Hypothalamus (tissue), 51 donors: ENCODE measurements at places on chromosomes 5 and 9.

- DNase-seq = no peak
Observed at GRCh38 chr9:34254966-34255825, 73.9 kb downstream of the KIF24 start.

DNA sequence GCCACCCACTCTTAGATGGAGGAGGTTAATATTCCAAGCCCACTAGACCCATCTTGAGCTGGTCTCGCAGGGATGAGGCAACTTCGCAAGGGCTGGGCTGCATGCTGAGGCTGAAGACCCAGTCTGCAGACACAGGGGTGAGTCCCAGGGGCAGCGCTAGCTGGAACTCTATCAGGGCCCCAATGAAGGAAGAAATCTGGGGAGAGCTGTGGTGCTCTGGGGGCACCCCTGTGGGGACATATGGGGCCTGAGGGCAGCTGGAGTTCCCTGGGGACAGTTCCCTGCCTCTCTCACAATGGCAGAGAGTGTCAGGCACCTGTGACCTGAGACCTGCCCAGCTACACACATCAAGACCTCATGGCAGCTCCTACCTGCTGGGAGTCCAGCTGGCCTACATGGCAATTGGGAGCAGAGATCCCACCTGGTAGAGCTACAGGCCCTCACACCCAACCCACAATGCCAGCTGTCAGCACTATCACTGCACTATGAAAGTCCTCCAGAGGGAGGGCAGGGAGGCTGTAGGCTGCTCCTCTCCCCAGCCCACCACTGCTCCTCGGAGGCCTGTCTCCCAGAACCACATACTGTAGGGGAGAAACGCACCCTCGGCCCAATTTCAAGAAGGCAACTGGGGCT is 202.2 kb downstream of the GABBR2 start:
- DNase-seq = no peak

GRCh38 chr9:130990978-130991777 is 17.8 kb upstream of the LAMC3 start:
- no peak for DNase-seq

GRCh38 chr9:2872250-2872930 is 28.5 kb upstream of the PUM3 start:
- DNase-seq = no peak

DNA sequence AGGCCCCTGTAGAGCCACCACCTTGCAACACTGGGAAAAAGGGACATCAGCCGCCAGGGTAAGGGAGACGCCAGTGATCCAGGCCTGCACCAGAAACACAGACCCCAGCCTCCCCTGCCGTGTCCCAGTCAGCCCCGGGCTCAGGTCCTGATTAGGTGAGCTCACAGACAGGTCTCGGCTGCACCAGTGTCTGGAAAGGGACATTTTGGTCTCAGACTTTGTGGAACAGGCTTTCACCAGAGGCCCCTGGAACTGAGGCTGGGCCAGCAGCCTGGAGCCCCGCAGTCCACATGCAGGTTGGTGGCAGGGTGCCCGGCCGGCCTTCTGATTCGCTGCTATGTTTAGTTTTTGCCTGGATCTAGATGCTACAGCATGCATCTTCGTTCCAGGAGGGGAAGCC is 369.0 kb upstream of the IRX4 start:
- no peak for DNase-seq

DNA sequence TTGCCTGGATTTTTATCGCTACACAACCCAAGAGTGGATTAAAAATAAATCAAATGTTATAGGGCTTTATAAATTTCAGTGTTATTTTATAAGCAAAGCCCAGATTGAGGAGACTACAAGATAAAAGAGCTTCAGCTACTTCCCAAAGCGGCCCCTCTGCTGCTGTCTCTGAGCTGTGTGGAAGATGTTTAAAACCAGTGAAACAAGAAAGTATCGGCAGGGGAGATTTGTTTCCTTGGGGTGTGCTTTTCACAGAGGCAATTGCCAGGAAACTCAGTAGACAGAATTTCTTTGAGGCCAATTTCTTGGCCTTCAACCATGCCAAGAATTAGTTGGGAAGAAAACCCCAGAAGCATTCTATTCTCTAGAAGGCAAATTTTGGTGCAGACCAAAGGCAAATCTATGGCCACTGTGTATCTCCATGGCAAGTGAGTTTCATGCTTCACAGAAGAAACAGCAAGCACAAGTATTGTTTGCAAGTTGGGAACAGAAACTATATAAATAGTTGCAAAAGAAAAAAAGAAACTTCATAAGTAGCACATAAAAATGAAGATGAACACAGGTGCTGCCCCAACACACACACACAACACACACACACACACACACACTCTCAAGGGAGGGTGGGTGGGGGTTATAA is 197.2 kb downstream of the PARP8 start:
- no peak for DNase-seq
